ENCODE measurements at places on chromosomes 12 and 14. TPM values are rescaled to one million over a fixed set of nuclear protein-coding genes. Genes with fewer than 3 reads are reported as not detected.
A peak's percentile ranks its signal among the peaks of the same experiment; 100 is the strongest.

TSPAN19 gene
- 0.41 TPM for total RNA-seq

LRRIQ1 gene
- total RNA-seq: 12.8 TPM

DNA sequence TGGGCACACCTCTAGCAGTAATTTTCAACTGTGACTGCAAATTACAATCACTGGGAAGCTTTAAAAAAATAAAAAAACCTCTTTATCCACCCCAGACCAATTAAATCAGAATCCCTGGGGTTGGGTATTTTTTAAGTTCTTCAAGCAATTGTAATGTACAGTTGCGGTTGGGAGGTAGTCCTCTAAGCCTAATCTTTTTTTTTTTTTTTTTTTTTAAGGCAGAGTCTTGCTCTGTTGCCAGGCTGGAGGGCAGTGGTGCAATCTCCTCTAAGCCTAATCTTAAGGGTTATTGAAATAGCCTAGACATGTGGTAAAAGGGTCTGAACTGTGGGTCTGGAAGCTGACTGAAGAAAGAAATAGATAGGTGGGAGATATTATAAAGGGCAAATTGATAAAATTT lies 230.5 kb downstream of the AKAP6 start:
- H3K4me1 ChIP-seq: peaks cover 3% of the 10 kb centered on the region
- H3K4me3 ChIP-seq: no peak overlapping the region
- no peak overlapping the region for H3K27ac ChIP-seq
- H3K36me3 ChIP-seq: no peaks in the 10 kb centered on the region

- H3K4me3 ChIP-seq: no peak overlapping the region
- peak; percentile 87 for DNase-seq
Observed at GRCh38 chr12:27549801-27550652, 26.0 kb downstream of the PPFIBP1 start.

DNA sequence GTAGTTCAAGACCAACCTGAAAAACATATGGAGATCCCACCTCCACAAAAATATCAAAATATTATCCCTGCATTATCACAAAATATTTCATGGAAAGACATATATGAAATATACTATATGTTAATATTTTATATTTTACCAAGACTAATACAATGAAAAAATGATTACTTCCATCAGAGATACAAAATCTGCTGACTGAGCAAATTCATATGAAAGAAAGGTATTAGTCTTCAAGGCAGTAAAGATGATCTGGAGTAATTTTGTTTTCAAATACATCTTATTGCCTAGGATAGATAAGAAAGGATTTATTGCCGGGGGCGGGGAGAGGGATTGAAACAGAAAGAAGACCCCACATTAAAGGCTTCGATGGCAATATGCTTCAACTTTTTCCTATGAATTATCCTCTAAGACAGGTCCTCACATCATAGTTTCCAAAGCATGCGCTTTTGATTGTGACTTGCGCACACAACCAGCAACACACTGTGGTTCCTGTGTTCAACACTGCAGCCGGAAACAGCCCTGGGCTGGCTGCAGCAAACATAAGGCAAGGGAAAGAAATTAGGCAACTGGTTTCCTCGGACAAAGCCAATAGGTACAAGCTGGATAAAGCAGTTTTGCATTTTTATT lies 83.2 kb downstream of the SPPL3 start:
- no peak for DNase-seq
- no peaks in the 10 kb centered on the region for H3K27me3 ChIP-seq
- no peaks in the 10 kb centered on the region for H3K36me3 ChIP-seq
- H3K4me1 ChIP-seq: no peaks in the 10 kb centered on the region
- H3K4me3 ChIP-seq: no peak overlapping the region

DNA sequence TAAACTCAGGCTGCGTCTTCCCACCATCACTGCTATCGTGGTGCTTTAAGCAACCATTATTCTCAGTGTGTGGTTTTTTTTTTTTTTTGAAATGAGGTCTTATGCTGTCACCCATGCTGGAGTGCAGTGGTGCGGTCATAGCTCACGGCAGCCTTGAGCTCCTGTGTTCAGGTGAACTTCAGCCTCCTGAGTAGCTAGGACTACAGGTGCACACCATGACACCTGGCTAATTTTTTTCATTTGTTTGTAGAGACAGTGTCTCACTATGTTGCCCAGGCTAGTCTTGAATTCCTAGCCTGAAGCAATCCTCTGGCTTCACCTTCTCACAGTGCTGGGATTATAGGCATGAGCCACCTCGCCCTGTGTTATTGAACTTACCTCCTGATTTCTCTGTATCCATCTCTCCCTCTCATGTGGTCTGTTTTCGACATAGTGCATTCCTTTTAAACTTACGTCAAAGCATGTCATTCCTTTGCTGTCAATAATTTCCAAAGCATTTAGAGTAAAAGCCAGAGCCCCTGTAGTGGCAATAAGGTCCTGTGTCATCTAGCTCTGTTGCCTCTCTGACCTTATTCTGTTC lies 255.5 kb downstream of the SNAPC1 start:
- no peaks in the 10 kb centered on the region for H3K36me3 ChIP-seq
- no peaks in the 10 kb centered on the region for H3K4me1 ChIP-seq
- no peak overlapping the region for H3K27ac ChIP-seq
- no peak for DNase-seq

DNA sequence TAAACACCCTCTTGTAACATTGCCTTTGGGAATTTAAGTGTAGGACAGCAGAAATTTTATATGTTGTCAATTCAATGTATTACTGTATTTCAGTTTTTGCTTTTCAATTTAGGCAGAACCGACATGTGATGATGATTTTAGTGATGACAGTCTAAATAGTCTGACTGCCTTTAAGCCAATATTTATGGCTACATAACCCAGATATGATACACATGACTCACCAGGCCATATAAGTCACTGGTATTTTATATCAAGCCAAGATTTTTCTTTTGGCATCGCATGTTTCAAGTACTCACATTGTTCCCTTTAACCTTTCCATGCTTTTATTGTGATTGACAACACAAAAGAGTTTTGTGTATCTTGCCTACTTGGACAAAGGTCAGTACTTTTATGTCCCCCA lies 13.6 kb upstream of the PPM1A start:
- no peak for DNase-seq
- H3K4me3 ChIP-seq: no peak overlapping the region
- H3K27ac ChIP-seq: no peak overlapping the region
- no peaks in the 10 kb centered on the region for H3K36me3 ChIP-seq

GRCh38 chr12:125841332-125841731 lies 776.1 kb downstream of the AACS start:
- H3K27me3 ChIP-seq: no peaks in the 10 kb centered on the region
- no peak for DNase-seq
- no peak overlapping the region for H3K27ac ChIP-seq
- H3K4me1 ChIP-seq: peaks cover 2% of the 10 kb centered on the region
- H3K4me3 ChIP-seq: no peak overlapping the region
